ENCODE measurements at places on chromosomes 12 and 14.
A peak's percentile ranks its signal among the peaks of the same experiment; 100 is the strongest.

- DNase-seq: no peak
These were observed 44.0 kb upstream of the OAS1 start for GRCh38 chr12:112862636-112863290.

DNA sequence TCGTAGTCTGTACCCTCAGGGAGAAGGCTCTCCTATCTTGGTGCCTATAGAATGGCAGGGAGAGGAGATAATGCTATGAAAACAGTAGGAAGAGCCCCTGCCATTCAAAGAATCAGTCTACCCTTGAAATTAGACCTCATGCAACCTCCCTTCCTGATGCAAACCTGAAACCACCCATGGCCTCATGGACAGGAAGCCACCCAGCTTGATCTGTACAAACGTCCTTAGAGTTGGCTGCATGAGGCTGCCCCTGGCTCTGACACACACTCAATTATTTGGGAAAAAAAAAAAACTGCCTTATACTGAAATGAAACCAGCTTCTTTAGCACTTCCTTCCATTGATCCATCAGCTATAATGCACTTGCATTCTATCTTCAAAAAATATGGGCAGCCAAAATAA, 116.6 kb upstream of the BCL2L14 start:
- no peak for DNase-seq

DNA sequence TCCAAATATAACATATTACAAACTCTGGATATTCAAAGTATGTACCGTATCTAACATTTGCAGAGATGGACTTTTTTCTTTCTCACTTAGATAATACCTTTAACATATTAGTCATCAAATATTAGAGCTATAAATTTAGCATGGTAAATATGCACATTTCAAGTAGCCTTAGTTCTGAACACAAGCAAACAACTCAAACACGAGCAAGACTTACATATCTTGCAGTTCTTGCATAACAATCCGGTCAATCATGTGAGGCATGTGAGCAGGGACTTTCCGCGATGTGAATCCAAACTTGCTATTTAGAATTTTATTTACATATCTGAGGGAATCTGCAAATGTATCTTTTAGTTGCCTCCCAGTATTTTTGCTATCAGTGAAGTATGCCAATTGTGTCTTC, 22.1 kb upstream of the SYCP3 start:
- no peak for DNase-seq

- no peak for DNase-seq
These were observed 99.7 kb downstream of the DACT1 start for GRCh38 chr14:58737511-58737910.

- DNase-seq: no peak
These were observed 234.2 kb downstream of the CRADD start for GRCh38 chr12:93911396-93911795.

DNA sequence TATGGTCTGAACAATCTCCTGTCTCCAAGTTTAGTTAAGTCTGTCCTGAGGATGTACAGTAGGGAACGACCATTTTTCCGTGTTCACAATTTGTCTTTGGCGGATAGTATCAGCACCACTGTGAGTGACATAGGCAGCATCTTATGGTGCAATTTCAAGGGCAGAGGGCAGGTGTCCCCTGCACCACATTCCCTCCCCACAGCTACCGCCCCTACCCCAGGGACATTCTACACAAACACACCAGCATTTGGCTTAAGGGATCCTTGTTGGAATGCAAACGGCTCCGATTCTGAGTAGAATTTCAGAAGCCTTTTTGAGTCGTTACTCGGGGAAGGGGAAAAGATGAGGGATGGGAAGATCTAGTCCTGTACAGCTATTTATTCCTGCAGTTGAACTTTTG, 25.1 kb upstream of the DICER1 start:
- DNase-seq: no peak

DNA sequence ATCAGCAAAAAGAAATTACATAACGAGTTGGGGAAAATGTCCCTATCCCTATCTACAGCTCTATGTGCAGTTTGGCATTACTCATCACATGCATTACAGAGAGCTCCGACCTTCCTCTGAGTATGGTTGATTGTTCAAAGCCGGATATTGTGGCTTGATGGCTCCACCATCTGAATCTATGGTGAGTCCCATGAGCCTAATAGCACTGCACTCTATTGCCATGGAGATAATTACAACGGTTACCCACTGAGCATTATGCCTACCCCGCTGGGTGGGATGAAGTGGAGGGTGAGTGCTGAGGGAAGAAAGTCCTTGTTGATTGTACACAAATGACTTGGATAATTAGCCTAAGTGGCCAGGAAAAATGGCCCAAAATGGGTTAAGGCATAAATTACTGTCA, 800.5 kb downstream of the NRXN3 start:
- DNase-seq: peak; percentile 95

- DNase-seq: no peak
These were observed 214.4 kb downstream of the TBX5 start for GRCh38 chr12:114191581-114191980.

DNA sequence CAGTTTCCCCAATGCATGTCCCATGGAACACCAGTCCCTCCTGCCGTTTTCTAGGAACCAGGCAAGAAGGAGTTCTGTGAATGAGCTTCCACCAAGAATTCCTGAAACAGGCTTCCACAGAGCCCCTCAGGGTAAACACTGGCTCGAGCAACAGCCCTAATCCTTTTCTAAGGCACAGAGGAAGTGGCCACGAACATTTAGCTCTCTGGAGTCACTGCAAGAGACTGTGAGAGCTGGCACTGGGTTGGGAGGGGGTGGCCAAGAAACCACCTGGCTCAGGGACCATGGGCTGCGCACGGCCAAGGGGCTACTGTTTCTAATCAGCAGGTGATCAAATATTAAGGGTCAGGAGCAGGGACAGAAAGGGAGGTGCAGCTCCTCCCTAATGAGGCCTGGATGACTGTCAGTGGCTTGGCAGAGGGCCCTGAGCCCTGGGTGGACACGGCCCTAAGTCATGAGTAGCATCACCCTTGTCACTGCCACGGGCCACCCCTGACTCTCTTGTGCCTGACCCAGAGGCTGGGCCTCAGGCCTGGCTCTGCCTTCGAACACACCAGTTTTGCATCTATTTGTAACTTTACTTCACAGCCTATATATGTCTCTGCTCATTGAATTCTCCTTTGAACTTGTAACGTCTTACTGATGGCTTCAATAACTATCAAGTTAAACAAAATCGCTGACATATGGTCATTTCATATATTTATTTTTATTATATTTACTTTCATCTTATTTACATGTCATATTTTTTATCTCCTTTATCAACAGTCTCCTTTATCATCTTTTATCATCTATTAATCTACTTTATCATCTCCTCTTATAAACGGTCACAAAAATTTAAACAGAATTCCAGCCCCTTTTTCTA, 154.0 kb downstream of the DICER1 start:
- DNase-seq: no peak
